Right lobe of liver (tissue), 6 donors: ENCODE measurements at places on chromosomes 7 and 10.
A peak's percentile ranks its signal among the peaks of the same experiment; 100 is the strongest.

DNA sequence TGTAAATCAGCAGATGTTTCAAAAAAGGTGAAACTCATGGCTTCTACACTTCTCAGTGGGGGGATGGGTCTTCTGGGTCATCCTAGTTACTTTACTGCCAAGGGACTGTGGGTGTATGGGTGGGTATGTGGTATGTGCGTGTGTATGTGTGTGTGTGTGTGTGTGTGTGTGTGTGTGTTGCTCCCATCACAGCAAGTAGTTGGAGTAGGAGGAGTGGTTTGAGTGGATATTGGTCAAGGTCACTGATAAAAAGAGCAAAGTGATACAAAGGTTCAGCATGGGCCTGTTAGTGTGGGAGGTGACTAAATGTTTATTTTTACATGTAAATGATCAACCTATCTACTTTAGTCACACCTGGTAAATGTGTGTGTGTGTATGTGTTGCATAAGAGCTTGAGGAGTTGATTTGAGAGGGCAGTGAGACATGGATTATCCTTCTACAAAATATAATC lies 11.8 kb upstream of the COBL start:
- no peak for DNase-seq

GRCh38 chr10:114022766-114023597 lies 20.7 kb upstream of the ADRB1 start:
- DNase-seq, result no peak

DNA sequence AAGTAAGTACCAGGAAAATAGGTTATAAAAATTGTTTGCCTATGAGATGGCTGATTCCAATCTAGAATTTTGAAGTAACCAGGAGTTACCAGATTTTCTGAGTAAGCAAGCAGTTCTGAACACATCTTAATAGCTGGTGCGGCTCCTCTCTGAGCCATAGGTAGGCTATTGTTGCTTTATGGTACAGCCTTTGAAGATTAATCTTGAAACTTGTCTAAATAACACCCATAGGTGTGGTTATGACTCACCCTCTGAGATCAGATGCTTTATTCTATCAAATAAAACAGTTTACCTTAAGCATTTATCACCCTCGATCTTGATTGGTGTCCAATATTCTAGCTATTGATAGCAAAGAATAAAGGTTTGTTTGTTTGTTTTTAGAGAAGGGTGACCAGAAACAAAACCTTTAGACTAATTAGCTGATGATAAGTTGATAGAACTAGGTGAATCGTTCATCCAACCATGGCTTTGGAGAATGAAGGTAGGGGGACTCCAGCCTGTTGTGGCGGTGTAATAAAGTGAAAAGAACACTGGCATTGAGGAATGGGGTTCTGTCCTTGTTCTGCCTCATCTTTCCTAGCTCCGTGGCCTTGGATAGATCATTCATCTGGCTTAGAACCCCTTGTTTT lies 72.2 kb downstream of the VTI1A start:
- no peak for DNase-seq

DNA sequence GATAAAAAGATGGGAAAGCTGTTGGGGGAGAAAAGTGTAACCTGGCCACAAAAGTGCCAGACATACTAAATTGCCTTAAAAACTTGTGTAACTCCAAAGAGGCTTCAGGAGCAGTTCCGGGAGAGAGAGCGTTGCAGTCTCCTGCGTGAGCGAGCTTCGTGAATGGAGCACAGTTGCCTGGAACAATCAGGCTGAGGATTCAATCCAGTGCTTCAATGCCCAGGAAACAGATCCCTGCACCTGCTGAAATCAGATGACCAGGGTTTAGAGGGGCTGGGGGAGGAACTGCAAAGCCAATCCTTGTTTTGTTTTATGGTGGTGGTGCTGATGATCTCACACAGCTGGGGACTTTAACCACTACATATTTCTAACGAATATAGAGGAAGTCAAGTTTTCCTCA lies 398.3 kb downstream of the DPP6 start:
- DNase-seq, result no peak

GRCh38 chr7:108515630-108516029 lies 10.3 kb downstream of the PNPLA8 start:
- no peak for DNase-seq

- no peak for DNase-seq
Observed at GRCh38 chr7:55516409-55516808, 55.9 kb downstream of the VOPP1 start.

DNA sequence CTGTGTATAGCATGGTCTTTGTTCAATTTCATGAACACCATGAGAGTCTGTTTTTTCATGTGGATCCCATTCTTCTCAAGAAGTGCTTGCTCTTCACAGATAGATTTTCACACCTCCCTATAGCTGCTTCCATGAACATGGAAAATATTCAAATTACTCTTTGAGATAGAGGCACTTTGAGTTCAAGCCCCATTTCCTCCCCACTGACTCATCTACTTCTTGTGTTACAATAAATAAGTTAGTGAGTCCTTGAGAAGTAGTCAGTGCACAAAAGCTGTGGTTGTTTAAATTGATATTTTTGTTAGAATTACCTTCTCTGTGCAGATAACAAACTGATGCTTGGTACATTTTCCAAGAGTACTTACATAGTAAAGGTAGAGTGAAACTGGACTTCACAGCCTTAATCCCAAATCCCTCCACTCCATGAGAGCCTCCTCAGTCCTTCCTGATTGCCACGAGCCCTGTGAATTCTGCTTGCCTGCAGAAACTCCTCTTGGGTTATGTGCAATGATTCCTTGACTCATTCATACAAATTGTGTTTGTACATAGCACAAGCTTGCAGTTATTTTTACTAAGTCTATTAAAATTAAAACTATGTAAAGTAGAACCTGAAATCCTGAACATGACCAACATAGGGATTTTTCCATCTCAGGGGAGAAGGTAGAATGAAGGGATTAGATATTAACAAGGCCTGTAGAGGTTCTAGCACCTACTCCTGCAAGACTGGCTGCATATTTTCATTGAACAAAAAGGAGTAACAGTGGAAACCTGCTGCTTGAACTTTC lies 496.2 kb downstream of the TNS3 start:
- DNase-seq, result no peak

DNA sequence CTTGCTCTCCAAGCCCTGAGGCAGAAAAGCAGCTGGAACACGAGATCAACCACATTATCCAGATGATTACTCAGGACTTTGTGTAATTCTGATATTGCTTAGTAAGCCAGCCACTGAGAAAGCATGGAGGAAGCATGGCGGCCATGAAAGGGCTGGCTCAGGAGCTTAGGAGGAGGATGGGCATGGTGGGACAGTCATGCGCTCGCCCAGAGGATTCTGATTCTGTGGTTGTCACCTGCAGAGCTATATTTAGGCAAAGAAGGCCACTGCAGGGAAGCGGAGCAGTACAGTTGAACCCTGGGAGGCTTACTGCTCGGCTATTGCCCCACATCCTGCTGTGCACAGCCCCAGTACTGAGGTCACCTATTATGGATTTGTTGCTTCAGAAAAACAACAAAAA lies 128.8 kb upstream of the DNAJB12 start:
- DNase-seq, result no peak

DNA sequence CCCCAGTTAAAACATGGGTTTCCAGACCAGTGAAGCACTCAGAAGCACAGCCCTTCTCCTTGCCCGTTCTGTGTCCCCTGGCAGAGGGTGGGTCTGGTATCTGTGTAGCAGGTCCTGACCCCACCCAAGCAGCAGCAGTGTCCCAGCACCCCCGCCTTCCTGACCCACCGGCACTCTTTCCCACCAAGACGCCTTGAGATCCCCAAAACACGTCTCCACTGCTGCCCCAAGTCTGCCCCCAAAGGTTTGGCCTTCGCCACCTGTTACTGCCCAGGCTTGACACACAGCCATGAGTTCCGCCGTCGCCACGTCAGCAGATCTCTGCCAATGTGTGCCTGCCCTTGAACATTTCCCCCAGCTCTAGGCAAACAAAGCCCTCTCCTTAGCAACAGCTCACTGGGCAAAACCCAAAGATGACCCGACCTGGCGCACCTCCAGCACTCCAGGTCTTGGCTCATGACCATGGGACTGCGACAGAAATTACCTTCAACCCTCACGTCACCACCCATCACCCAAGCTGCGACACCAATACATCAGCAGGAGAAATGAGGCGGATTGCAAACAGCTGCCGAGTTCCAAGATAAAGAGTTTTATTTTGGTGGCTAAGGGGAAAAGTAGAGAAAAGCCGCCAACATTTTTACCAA lies 75.6 kb downstream of the CTBP2 start:
- DNase-seq, result peak; percentile 92

GRCh38 chr10:18240185-18240882 lies 100.1 kb downstream of the CACNB2 start:
- DNase-seq, result no peak

DNA sequence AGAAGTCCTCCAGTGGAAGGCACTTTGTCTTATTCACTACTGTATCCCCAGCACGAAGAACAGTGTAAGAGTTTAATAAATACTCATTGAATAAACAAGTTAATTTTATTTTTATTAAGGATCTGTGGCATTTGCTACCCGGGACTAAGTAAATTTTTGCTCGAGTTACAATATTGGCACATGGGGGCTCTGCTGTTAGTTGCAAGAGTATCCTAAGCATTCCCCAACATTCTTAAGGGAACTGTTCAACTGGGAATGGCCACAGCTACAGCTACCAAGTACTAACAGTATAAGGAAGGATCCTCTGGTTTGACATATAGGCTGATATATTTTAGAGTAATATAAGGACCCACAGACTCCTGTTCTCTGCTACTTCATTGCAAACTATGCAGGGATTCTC lies 8.7 kb upstream of the LRRTM3 start:
- DNase-seq, result no peak

- no peak for DNase-seq
Observed at GRCh38 chr7:20329389-20330238, 1.1 kb upstream of the ITGB8 start.

GRCh38 chr10:80544316-80544953 lies 6.7 kb downstream of the SH2D4B start:
- DNase-seq, result no peak

DNA sequence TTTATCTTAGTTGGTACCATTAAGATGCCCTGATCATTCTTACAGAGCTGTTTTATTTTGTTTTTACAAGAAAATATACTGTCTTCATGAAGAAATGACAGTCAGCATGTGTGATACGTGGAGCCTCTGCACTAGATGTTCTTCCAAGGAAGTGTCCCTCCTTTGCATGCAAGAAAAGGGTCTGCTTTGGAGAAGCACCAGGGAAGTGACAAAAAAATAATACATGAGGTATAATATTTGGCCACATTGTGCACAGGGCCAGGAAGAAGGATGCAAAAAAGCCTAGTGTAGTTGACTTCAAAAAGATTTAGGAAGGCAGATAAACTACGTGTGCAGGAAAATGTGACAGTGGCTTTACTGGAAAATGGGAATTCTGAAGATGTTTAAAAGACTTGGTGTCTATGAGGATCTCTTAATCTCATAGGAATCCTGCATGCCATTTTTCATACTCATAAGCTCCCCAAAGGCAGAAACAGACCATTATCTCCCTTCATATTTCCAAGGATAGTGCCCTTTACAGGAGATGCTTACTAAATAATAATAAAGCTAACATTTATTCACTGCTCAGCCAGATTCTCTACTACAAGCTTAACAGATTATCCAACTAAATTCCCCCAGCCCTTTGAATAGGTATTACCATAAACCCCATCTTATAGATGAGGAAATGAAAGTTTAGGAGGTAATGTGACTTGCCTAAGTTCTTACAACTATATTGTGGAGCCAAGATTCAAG lies 284.2 kb downstream of the HPSE2 start:
- DNase-seq, result no peak

DNA sequence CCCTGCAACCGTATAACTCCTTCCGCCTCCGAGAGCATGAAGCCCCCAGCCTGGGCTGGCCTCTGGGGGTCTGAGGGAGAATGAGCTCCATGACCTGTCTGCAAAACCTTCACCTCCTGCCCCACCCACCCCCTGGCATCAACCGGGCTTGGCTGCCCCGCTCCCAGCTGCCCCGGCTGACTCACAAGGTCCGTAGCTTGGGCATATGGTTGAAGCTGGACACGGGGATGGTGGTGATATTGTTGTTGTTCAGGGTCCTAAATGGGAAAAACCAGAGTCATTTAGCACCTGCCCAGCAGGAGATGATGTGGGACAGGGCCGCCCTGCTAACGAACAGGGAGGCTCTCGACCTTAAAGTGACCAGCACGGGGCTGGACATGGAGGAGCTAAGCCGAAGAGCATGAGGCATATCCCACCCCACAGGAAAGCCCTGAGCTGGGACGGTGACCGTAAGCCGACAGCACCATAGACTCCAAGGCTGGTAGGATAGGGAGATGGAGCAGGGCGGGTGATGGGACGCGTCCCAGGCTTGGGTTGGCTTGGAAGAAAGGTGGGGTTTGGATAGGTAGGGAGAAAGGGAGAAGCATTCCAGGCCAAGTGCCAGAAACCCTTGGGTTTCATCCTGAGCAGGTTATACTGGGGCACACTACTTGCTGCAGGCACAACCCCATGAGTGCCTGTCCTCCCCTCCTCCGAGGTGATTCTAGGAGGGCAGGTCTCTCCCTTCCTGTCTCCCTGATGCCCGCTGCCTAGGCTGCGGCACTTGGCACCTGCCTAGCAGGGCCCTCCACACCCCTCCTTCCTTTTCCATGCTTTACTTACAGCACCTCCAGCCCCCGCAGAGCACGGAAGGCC lies 121.5 kb downstream of the SLIT1 start:
- no peak for DNase-seq

DNA sequence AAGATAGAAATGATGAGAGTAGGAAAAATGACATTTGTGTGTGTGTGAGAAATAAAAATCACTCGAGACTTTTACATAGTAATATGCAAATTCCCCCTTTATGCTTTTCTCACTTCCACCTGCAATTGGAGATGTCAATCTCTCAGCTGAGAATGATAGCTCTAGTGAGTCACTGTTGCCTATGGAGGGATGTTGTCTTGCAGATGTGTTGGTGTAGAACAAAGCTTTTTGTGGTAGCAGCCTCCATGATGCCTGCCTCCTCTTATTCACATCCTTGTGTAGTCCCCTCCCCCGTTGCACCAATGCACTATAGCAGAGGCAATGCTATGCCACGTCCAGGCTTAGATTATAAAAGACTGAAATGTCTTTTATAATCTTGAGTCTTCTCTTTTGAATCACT lies 33.8 kb downstream of the SPAG6 start:
- DNase-seq, result no peak

- DNase-seq, result no peak
Observed at GRCh38 chr7:84317536-84317935, 122.9 kb upstream of the SEMA3A start.

GRCh38 chr7:37549076-37549931 lies 100.6 kb upstream of the ELMO1 start:
- DNase-seq, result no peak

GRCh38 chr7:141700848-141701371 lies 1.1 kb downstream of the DENND11 start:
- DNase-seq, result no peak

GRCh38 chr10:58513188-58514110 lies 777 bp downstream of the BICC1 start:
- DNase-seq, result peak; percentile 45

- DNase-seq, result no peak
Observed at GRCh38 chr10:127592586-127592985, 43.5 kb downstream of the NPS start.
